Osteoblast (primary cell): ENCODE measurements at places on chromosomes 4 and X. TPM values are rescaled to one million over a fixed set of nuclear protein-coding genes. Genes with fewer than 3 reads are reported as not detected.

DNA sequence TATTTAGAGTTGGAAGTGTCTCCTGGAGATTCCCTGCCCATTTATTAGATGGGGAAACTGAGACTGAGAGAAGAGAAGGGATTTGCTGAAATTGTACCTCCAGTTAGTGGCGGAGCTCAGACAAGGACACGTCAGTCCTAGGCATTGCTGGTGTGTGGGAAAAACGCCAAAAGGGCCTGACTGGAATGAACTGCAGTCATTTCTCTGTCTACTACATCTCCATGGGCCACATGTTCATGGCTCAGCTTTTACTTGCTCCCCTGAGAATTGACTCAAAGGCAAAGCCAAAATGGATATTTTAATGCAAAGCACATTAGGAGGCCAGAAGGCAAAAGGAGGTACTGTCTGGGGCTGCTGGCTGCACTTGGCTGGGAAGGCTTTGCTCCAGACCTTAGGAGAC, 3.9 kb downstream of the TFDP3 start:
- DNase-seq = no peak

- no peak for DNase-seq
Observed at GRCh38 chr4:108849611-108850168, 86.8 kb upstream of the ETNPPL start.

The SH3BGRL gene
- total RNA-seq = 94.1 and 97.2 TPM in 2 replicates

- DNase-seq = no peak
Observed at GRCh38 chr4:99468889-99469288, 33.7 kb upstream of the ADH7 start.

- no peak for DNase-seq
Observed at GRCh38 chr4:104217526-104217925, 277.2 kb downstream of the CXXC4 start.

DNA sequence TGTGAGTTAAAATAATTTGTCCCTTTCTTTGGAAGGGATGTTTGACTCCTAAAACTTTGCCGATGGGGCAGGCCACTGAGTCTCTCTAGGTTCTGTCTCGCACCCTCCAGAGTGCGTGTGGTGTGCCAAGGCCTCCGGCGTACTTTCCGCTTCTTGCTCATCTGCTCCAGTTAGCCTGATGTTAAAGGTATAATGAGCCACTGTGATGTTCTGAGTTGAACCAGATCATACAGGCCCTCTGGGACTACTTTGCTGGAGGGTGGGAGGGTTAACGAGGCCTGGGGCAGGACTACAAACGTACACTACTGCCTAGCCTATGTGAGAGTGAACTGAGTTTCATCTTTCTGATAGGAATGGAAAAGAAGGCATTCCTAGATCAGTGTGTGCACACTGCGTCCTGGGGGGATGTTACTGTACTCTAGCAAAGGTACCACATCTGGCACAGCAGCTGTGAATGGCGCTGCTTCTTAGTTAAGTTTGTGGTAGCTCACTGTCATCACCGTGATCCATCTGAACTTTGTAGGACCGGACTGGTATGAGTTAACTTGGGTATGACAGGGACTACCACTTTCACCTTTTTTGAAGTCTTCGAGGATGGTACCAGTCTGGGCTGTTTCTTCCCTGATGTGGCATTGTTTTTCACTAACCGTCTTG, 60.2 kb downstream of the RGS12 start:
- DNase-seq = no peak

The DIPK2B gene
- total RNA-seq = not detected in 2 replicates

DNA sequence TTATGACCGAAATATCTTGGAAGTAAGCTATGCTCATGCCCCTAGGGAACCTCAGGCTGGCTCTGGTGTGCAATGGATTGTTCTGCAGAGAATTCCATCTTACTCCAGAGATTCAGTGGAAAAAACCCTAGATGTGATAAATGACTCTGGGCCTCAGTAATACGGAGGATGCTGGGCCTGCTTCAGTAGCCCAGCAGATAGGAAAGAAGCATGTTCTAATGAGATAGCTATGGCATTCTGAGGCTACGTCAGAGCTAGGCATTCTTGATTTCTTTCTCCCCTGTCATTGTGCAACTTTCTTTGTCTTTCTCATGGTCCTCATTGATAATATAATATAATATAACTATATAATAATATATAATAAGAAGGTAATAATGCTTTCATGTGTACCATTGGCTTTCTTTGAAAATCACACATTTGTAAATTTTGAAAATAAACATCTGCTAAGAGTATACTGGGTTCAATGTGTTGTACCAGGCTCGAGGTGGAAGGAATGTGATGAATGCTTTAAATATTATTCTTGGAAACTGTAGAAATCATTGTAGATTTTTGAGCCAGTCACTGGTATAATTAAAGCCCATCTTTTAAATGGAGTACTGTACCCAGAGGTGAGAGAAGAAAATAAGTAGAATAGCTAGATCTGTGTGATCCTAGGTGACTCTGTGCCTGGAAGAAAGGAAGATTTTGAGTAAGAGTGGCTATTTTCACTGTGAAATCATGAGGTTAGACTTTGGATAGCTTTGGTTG, 152.0 kb downstream of the IL15 start:
- DNase-seq = peak; percentile 55

DNA sequence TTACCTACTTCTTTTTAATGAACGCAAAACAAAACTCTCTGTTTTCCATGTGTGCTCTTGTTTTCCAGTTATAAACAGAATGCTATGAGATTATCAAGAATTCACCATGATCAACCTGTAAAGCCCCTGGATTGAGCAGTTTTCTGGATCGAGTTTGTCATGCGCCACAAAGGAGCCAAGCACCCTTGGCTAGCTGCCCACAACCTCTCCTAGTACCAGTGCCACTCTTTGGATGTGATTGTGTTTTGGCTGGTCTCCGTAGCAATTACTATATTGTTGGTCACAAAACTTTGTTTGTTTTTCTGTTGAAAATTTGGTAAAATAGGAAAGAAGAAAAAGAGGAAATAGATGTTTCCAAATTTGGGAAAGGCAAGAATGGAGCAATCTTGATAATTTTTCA, 51.1 kb downstream of the UGT2B7 start:
- DNase-seq = no peak

The RAB9B gene
- 1.1 and 1.8 TPM in 2 replicates for total RNA-seq

- DNase-seq = no peak
Observed at GRCh38 chr4:38075370-38076152, 115.4 kb downstream of the PTTG2 start.

DNA sequence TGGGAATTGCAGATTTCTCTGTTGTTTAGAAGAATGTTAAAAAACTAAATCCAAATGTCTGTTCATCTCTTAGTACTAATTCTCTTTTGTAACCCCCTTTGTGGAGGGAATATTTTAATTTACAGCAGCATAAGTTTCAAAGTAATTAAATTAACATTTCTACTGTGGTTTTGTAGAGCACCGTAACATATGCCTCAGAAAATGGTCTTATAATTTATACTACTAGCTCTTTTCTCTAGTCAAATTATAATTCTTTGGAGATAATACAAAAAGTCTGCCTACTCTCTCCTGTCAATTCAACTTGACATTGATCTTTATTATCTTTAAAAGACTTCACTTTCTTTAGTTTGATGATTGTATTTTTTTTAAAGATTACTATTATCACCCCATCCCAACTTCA, 759.0 kb downstream of the ADGRL3 start:
- no peak for DNase-seq

GRCh38 chrX:18309401-18309800, 45.1 kb downstream of the SCML2 start:
- DNase-seq = no peak

- no peak for DNase-seq
Observed at GRCh38 chr4:137614491-137614890, 82.2 kb upstream of the PCDH18 start.

The FGF2 gene
- 69.2 and 86.5 TPM in 2 replicates for total RNA-seq

- DNase-seq = no peak
Observed at GRCh38 chrX:132689612-132690563, 201.1 kb upstream of the MBNL3 start.

The BTC gene
- total RNA-seq = 0.29 and 0.36 TPM in 2 replicates

DNA sequence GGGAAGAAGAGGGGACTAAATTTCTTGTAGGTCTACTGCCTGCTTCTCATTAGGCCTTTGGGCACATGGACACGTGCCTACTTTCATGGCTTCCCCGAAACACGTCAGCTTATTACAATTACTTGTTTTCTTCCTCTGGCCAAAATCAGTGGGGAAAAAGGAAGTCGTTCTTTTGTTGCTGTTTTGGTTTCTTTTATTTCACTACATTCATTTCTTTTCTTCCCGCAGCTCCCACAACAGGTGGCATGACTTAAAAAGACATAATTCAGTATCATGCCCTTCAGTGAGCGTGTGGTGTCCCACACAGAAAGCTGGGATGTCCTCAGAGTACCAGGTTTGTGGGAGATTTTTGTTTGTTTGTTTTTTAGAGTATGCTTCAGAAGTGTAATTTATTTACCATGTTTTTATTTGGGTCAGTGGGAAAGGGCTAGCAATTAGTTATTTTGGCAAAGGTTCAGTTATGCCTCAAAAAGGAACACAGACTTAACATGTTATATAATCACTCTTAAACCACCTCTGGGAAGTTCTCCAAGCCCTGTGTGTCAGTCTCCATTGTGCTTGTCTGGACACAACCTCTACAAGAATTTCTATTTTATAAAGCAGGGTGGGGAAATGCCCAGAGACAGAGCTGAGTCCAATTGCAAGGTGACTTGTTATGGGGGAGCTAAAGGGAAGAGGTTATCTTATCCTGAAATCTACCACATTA, 44.2 kb upstream of the SPRY1 start:
- DNase-seq = no peak

The BCORL1 gene
- total RNA-seq = 1.4 and 1.8 TPM in 2 replicates

The SPANXA1 gene
- 0.29 TPM in 1 of 2 replicates, not detected in the other for total RNA-seq

DNA sequence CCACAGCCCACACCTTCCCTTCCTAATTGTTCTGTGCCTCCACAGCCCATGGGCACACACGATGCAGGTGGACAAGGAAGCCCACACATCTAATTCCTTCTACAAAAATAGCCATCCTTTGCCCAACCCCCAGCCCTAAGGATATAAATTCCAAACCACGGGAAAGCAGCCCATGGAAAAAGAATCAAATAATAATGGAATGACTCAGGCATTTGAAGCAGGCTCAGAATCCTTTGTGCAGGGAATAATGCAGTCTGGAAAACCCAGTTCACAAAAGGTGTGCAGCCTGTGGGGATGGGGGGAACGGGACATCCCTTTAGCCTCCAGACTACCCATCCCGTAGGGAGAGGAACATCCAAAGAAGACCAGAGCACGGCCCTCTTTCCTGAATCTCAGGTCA, 342.3 kb upstream of the GALNT7 start:
- no peak for DNase-seq

The SPANXC gene
- total RNA-seq = not detected in 2 replicates

DNA sequence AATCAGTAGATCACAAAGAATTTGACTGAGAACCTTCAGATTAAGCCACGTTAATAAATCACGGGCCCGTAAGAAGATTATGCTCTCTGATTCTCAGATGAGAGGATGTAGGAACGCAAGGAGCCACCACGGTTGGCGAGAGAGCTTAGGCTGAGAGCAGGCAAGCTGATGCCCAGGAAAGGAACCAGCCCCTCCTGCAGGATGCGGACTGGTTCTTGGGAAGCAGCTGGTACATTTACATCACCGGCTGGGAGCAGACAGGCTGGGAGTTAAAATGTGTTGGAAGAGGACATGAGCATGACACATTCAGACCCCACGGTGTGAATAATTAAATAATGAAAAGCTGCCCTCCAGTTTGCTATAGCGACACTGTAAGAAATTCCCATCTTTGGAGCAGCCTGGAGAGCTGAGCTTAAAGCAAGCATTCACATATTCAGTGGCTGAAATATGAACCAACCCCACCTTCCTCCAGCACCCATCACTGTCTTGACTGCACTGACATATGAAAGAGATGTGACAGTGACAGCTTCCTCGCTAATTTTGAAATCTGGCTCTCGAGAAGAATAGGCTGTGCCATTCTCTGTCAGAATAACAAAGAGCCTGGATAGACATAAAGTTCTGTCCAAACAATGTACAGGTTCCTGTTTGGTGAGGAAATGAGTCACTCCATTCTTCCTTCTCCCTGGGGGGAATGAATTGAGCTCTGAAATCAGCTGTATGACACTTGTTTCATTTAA, 33.1 kb downstream of the LNX1 start:
- DNase-seq = no peak

The GPC4 gene
- 8.3 TPM in 2 replicates for total RNA-seq

DNA sequence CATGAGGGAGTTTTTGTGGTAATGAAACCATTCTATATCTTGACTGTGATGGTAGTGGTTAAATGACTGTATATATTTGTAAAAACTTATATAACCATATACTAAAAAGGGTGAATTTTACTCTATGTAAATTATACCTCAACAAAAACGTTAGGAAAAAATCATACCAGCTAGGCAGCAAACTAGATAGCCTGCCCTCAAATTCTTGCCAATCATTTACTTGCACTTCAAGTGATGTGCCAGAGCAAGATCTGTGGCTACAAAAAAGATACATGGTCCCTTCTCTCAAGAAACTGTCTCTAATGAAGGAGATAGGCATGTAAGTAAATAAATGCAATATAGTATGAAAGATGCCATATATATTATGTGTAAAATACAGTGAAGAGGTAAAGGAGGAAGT, 10.0 kb upstream of the RNF128 start:
- no peak for DNase-seq

- peak; percentile 15 for DNase-seq
Observed at GRCh38 chrX:14697451-14697850, 168.1 kb downstream of the GLRA2 start.

DNA sequence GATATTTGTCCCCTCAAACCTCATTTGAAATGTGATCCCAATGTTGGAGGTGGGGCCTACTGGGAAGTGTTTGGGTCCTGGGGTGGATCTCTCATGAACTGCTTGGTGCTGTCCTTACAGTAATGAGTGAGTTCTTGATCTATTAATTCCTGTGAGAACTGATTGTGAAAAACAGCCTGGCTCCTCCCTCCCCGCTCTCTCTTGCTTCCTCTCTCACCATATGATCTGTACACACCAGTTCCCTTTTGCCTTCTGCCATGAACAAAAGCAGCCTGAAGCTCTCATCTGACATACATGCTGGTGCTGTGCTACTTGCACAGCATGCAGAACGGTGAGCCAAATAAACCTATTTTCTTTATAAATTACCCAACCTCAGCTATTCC, 11.2 kb upstream of the YIPF7 start:
- no peak for DNase-seq

DNA sequence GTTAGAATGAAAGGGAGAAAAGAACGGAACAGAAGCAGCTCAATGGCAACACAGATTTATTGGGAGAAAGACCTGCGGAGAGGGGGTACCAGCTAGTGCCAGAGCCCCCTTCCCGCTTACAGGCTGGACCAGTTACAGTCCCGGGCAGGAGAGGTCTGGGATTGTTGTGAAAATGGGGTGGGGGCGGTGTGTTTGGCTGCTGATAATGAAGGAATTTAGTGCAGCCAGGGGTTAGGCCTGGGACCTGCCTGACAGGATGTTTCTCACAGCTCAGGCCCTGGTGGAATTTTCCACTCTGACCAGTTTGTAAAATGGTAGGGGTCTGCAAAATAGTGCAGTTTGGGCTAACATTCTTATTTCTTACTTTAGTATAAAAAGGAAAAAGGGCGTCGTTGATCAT, 75.4 kb upstream of the SPIN4 start:
- DNase-seq = no peak

- DNase-seq = no peak
Observed at GRCh38 chr4:137359691-137360315, 172.5 kb downstream of the PCDH18 start.

The ZMYM3 gene
- total RNA-seq = 15.6 TPM in 2 replicates

The SPANXN3 gene
- not detected in 2 replicates for total RNA-seq
